ENCODE measurements at places on chromosomes 5 and 9.

GRCh38 chr5:149757956-149758355 is 27.8 kb downstream of the PPARGC1B start:
- no peak for DNase-seq

DNA sequence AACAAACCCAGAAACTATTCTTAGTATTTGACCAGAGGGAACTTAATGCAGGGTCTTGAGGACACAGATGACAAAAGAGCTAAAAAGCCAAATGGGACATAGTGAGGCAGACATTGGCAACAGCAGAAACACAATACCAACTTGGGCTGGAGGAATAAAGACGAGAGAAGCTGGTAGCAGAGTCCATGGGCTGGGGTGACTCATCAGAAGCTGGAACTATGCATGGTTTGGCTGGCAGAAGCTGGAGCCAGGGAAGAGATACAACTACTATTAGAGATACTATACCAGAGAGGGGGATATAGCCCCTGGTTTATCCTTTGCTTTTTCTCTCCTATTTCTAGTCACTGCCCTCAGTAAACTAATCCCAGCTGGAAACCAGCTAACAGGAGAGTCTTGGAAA is 29.2 kb upstream of the DPYSL3 start:
- no peak for DNase-seq

- no peak for DNase-seq
Measured at GRCh38 chr5:17014686-17015085, 78.6 kb upstream of the MYO10 start.

- DNase-seq = no peak
Measured at GRCh38 chr5:55929020-55929799, 65.6 kb downstream of the IL6ST start.

GRCh38 chr9:95025213-95026147 is 292.0 kb downstream of the FANCC start:
- DNase-seq = no peak

DNA sequence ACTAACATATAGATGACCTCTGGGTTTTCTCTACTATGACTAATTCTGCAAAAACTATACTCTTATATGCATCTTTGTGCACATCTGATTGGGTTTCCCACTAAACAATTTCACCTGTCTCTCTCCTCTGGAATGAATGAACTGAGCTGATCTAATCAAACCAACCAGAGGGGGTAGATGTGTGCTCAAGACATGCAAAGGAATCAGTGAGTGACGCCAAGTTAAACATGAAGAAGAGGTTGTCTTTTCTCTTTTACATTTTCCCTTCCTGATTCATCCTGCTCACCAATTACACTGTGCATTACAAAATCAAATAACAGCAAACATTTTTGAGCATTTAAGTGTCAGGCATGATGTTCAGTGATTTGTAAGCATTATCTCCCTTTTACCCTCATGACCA is 29.6 kb upstream of the GRXCR2 start:
- DNase-seq = no peak

- DNase-seq = no peak
Measured at GRCh38 chr5:53983568-53984460, 326.6 kb downstream of the ARL15 start.

- no peak for DNase-seq
Measured at GRCh38 chr5:82560561-82560960, 282.4 kb upstream of the RPS23 start.

DNA sequence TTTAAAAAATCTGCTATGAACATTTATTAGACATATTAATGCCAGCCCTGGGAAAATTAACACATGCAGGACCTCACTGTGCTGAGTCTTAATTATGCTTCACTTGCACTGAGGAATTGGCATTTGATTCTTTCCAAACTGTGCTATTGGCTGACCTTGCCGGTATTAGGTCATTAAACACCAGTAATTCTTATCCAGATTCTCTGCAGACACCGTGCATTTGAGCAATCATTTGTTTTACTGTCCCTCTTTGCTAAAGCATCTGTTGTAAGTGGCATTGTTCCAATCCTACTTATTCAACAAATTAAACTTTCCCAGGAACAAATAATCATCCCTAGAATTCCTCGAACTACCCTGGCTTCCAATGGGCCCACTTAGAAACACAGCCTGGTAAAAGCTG is 145.0 kb downstream of the SLC12A2 start:
- DNase-seq = no peak

DNA sequence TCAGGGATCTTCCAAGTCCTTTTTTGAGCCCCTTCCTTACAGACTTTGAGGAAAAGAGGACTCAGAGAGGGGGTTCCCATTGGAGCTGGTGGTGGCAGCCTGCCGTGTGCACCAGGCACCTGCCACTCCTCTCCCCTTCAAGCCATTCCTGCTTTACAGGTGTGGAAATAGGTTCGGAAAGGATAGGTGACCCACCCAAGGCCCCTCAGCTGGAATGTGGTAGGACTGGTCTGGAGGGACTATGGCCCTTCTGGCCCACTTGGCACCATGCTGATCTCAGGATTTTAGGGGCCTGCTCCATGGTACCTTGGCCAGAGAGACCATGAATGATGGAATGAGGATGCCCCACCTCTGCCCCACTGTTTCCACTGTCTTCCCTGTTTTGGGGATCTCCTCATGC is 1.4 kb downstream of the GALNT12 start:
- no peak for DNase-seq

DNA sequence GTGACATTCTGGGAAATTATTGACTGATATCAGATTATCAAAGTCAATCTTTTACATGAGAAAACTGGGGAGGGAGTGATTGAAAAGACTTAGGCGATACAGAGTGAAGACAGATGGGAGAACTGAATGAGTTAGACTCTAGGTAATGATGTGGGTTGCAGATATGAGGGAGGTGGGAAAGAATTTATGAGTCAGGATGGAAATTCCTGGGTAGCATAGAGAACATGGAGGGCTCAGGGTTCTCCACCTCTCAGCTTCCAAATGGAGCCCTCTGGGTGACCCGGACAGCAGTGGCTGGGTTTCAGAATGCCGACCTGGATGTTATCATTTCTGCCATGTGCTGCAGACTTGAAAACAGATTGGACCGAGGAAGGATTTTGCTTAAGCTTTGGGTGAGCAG is 75.4 kb upstream of the SHB start:
- DNase-seq = no peak

DNA sequence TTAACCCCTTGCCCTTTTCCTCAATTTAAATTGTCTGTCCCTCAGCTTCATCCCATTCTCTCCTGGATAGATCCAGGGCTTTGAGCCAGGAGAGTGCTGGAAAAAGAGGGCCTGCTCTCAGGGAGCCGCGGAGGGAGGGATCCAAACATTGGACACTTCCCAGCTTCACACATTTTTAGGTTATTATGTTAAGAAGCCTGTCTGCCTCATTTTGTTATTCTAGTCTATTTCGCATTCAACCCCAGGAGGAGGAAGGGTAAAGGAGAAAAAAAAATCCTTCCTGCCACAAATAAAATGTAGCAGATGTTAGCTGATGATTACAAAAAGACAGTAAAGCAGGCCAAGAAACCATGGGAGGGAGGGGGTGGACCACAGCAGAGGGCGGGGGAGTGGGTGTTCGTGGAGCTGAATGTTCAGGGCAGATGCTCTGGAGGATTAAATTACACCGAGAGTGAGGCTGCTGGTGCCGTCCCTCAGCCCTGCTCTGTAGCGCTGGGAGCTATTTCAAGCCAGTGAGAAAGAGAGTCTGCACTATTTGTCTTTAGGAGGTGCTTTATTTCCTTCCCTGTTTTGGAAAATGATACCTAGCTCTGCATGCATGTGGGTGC is 60.6 kb upstream of the ZFR start:
- DNase-seq = no peak

DNA sequence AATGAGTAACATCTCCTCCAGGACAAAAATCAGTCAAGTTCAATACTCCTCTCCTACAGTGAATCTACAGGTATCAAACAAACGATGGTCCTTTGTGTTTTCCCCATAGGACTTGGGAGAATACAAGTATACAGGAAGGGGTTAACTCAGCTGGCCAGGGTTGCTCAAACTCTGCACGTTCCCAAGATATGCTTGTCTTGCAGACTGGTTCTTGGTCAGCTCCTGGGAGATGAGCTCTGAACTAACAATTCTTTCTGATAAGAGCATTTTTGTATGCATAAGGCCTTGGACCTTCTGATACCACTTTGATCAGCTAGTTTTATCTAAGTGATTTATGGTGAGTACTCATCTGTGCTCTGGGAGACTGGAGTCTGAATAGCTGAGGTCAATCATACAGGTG is 42.1 kb downstream of the LOX start:
- no peak for DNase-seq

DNA sequence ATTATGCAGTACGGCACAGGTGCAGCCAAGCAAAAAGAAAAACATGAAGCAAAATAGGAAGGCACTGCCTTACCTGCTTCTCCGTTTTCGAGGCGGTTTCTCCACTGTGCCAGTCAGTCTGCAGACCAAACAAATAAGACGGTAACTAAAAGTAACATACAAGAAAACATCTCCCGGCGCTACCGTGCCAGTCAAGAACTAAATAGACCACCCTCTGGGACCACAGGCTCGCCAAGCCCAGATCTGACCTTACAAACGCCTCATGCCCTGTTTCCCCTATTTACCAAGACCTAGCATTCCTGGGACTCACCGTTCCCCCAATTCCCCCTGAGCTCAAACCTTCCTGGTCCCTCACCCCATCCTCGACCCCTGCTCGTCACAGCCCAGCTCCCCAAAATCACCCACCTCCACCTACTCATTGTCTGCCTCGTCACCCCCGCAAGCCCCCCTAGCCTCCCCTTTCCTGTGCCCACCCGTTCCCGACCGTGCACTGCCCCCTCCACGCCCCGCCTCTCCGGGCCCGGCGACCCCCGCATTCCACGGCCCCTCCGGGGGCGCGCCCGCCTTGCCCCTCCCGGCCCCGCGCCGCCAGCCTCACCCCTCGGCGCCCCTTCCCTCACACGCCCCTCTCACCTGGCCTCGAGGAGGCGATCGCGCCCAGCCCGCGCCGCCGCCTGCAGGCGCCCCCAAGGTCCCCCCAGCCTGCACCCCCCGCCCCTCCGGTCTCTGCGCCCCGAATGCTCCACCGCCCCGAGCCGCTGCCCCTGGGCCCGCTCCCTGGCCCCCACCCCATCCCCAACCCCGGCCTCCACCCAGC is 560 bp downstream of the SCAI start:
- DNase-seq = no peak

DNA sequence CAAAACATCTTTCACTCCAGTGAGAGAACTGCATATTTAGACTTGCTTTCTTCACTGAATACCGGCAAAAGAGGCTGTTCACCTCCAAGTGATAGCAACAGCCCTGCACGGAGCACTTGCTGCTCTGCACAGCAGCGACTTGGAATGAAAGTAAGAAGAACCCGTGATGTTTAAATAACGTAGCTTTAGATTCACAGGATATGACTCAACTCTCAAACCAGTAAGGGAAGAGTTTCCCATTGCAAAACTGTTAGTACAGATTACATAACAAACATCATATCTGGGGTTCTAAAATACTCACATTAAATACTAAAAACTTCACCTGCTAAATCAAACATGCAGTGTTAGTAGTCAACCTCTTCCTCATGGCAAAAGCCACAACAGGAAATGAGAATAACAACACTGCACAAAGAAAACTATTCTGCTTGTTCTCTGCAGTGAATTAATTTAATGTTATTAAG is 203.4 kb downstream of the MCTP1 start:
- no peak for DNase-seq

DNA sequence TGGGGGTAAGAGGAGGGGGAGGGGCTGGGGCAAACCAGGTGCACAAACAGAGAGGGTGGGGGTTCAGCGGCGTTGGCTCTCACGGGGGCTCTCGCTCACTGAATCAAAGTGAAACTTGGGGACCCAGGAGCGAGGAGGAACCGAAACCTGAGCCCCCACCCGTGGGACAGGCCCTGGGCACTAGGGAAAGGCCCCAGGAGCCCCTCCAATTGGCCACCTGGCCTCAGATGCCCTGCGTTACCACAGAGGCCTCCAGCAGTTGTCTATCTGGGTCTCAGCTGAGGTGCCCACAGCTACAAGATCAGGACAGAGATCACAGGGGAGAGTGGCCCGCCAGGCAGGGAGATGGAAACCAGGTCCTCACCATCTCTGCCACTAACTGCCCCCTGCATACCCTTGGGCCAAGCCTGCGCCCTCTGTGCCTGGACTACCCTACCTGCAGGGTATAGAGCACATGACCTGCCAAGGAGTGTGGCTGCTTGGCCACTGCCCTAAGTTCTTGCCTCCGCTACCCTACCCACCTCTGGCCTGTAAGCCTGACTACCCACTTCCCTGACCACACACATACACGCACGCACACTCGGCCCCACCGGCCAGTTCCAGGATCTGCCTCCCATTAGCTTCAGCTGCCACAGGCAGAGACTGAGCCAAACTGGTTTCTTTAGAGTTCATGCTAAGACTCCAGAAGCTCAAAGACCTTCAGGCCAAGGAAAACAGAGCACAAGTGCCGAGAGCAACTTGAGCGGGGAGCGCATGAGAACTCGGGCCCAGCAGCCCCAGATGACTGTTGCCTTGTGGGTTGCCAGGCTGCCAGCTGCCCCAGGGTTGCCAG is 39.9 kb downstream of the PAX5 start:
- DNase-seq = no peak

DNA sequence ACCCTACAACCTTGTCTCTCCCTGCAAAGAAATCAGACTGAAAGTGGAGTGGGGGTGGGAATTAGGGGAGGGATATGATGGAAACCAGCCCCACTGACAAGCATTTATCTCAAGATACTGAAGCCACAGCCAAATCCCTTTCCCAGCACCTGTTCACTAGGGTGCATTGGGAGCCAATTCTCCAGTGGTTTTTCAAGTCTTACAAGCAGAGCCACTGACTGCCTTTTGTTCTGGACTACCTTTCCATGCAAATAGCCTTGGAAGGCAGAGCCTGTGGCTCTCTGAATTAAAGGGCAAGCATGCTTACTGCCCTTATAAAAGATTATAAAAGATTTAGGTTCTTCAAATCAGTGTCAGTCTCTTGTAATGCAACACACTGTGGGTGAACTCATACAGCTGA is 8.8 kb upstream of the GGTA1 start:
- DNase-seq = no peak

GRCh38 chr9:9177081-9177480 is 1377.5 kb upstream of the DMAC1 start:
- DNase-seq = no peak

DNA sequence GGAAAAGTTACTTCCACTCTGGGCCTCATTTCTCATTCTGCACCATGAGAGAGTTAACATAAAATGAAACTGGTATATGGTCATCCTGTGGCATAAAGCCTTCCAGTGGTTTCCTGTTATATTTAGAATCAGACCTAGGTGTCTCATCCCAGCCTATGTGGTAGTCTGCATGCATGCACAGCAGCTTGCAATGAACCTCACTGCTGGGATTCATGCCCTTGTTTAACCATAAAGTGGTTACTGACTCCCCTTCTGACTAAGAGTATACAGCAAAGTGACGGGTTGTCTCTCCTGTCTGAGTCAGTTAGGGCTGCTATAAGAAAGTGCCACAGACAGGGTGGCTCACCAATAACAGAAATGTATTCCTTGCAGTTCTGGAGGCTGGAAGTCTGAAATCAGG is 14.7 kb upstream of the TDRD7 start:
- DNase-seq = no peak
